Neuronal stem cell (in vitro differentiated cells): ENCODE measurements at places on chromosomes 6 and 20.

DNA sequence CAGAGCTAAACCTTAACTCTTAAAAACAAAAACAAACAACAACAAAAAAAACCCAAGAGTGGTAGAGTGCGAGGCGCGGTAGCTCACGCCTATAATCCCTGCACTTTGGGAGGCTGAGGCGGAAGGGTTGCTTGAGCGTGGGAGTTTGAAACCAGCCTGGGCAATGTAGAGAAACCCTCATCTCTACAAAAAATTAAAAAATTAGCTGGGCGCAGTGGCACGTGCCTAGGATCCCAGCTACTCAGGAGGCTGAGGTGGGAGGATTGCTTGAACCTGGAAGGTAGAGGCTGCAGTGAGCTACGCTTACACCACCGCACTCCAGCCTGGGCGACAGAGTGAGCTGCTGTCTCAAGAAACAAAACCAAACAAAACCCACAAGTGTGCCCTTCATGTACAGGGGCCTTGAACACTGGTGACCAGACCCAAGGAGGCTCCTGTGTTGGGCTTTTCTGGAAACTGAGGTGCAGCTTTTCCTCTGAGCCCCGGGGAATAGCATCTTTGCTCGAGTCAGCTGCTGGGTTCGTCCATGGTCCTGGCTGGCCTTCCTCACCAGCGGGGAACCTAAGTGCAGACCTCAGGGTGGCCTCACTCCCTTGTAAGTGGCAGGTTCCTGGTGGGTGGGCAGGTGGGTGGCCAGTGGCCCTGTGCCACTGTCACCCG, 39.9 kb downstream of the PYGB start:
- DNase-seq: no peak

GRCh38 chr6:152273638-152274037, 363.5 kb downstream of the SYNE1 start:
- DNase-seq: peak; percentile 5

- peak; percentile 23 for DNase-seq
Measured at GRCh38 chr6:37648465-37649330, 49.0 kb downstream of the MDGA1 start.

DNA sequence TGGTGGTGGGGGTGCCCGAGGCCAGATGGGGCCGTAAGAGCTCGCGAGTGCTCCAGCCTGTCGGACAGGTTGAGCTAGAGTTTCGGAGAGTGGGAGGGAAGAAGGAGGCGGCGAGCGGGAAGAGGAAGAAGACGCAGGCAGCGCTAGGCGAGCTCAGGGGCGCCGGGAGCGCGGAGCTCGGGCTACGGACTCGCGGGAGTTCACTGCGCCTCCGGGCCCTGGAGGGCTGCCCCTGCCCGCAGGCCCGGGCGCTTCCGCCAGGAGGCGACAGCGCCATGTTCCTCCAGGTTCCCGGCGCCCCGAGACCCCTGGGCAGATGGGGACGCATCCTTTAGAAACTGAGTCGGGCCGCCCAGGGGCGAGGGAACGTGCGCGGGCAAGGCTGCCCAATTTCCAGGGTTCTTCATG, 984 bp downstream of the TFAP2C start:
- DNase-seq: peak; percentile 76

- DNase-seq: peak; percentile 56
Measured at GRCh38 chr20:4091490-4092479, 76.4 kb upstream of the RNF24 start.

GRCh38 chr6:91697010-91697695, 1110.3 kb upstream of the MAP3K7 start:
- DNase-seq: no peak

DNA sequence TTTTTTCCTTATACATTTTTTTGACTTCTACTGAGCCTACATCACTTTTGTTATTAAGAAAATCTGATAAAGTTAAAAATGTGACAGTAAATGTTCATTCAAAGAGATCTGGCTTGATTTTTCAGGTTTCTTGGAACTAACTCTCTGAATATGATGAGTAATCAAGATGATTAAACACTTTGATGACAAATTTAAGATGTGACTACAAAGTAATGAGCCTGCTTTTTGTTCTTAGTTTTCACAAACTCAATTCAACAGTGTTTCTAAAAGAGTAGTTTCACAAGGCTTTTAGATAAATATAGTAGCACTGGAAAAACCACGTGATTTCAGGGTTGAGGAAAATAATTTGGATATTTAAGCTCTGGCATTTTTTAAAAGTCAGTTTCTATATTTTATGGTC, 37.9 kb upstream of the HDDC2 start:
- DNase-seq: no peak

GRCh38 chr6:38782616-38783015, 67.5 kb downstream of the DNAH8 start:
- no peak for DNase-seq

- DNase-seq: no peak
Measured at GRCh38 chr6:11329726-11330412, 97.4 kb upstream of the NEDD9 start.

DNA sequence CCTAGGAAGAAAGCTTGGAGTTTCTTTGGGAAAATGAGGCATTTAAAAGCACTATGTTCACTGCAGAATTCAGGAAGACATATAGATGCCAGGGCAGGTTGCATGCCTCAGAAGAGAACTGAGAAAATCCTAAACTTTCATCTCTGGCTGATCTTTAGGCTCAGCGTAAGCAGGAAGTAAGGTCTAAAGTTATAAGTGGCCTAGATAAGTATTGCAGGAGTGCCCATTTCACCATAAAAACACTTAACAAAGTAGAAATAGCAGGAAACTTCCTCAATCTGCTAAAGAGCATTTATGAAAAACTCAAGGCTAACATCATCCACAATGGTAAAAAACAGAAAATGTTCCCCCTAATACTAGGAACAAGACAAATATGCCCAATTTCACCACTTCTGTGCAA, 320.3 kb downstream of the BMP2 start:
- no peak for DNase-seq

GRCh38 chr20:9889270-9889981, 50.5 kb upstream of the PAK5 start:
- DNase-seq: no peak

DNA sequence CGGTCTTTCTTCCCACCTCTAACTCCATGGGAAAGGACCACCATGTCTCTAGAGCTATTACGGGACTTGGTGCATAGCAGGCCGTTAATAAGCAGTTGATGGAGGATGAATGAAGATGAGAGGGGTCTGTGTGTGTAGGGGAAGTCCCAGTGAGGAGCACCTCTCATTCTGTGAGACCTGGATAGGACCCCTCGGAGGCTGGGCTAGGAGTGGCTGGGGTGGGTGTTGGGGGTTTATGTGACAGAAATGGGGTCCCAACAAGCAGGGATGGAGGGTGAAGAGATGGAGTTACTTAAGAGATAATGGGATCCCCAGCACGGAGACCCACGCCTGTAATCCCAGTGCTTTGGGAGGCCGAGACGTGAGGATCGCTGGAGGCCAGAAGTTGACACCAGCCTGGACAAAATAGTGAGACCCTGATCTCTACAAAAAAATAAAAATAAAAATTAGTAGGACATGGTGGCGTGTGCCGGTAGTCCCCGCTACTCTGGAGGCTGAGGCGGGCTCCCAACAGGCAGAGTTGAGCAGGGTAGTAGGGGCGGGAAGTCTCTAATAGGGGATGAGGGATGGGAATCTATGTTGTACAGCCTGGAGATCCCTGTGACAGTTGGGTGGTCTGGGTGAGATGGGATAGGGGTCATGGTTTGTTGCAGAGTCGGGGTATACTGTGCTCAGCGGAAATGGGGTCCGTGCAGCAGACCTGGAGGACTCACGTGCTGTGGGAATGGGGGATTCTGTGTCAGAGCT, 677 bp upstream of the ZNF341 start:
- DNase-seq: no peak

DNA sequence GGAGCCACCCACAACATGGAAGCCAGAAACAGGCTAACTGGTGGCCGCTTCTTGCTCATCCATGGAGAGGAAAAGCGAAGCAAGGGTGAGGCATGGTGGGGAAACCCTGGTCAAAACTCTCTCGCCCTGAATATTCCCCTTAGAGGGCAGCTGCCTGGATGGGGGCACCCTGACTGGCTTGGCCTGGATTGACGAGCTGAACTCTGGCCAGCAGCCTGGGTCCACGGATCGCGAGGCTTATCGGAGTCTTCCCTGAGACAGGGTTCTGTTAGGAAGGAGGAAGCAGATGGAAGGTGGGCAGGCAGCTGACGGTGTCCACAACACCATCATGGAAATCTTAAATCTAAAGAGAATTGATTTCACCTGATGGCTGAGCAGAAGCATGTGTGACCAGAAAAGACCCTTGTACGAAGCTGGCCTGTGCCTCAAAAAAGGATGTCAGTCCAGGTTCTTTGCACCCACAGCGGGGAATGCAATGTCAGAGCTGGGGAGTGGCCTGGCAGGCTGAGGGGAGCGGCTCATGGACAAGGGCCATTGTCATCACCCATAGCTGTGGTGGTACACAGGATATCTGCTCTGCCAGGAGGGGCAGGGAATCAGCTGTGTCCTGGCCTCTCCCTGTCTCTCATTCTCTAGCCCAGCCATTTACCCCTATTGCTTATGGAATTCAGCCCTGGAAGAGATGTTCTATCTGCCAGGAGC, 109.4 kb upstream of the SNX9 start:
- DNase-seq: no peak

DNA sequence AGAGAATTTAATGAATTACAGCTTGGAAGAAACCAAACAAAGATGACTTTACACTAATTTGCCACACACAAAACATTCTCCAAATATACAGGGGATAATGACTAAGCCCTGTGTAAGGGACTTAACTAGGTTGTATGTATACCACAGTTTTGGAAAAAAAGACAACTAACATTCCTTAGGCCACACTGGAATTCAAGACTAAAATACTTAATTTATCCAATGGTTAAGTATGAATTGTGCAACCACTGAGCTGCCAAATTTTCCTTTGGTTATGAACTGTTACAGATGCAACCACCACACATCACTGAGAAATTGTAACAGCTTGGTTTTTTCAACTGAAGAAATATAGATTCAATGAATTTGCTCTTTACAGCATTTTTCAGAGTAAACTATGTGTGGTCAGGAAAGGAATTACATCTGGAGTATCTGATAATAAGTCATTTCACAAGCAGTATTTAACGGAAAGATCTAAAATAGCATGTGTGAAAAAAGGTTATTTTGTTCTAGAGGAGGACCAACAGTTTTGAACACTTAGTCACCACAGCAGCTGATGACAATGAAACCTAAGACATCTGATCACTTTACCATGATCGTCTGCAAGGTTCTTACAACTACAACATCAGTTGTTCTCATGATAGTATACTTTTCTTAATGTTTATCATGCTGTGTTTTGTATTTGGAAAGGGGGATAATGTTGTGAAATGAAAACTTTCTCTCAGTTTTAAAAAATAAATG, 318.8 kb downstream of the BCKDHB start:
- no peak for DNase-seq

GRCh38 chr6:31821301-31822035, 6.1 kb upstream of the HSPA1B start:
- peak; percentile 45 for DNase-seq

DNA sequence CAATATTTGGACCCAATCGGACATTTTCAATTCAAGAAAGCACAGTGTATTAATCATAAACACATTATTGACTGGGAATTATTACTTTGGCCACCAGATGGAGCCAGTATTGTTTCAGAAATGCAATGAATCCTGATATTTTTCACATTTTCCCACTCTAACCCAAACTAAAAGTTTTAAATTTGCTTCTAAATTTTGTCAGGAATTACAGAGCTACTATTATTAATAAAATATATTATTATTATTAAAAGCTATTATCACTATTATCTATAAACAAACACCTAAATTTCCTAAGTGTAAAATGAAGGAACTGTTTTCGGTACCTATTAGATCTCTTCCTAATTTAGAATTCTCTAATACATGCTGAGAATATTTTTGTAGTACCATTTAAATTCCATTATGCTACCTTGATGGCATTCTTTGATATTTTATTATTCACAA, 245.3 kb downstream of the OGFRL1 start:
- no peak for DNase-seq

GRCh38 chr20:13094976-13095375, 86.2 kb downstream of the SPTLC3 start:
- DNase-seq: no peak

GRCh38 chr20:1567392-1568162, 10.1 kb upstream of the SIRPD start:
- no peak for DNase-seq

DNA sequence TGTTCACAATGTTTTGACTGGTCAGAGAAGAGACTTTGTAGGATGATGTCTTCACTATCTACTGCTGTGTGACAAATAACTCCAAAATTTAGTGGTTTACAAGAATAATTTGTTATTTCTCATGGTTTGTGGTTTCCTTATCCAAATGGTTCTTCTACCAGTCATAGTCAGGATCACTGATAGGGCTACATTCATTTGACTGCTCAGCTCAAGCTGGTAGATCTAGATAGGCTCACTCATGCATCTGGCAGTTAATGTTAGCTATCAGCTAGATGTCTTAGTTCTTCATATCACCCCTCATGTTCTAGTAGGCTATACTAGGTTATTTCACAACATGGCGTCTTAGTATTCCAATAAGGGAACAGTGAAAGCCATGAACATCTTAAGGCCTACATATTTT, 131.0 kb downstream of the ID4 start:
- no peak for DNase-seq

DNA sequence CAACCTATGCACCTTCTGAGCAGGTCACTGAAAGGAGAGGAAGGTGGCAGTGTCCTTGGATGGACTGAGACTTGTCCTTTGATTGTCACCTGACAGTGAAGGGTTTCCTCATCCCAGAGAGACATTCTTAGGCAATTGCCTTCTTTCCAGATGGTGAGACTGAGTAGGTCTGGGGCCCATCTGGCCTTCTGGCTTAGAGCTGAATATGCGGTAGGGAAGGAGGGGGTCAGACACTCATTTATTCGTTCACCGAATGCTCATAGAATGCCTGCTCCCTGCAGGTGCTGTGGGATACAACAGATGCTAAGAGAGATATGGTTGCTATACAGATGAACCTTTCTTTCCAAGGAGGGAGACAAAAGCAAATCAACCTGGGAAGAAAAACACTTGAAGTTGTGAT, 76.8 kb downstream of the BMP6 start:
- DNase-seq: no peak

- DNase-seq: no peak
Measured at GRCh38 chr6:150620763-150621162, 21.1 kb downstream of the PLEKHG1 start.

- DNase-seq: no peak
Measured at GRCh38 chr6:155660251-155660977, 204.8 kb upstream of the NOX3 start.

GRCh38 chr20:43658069-43658722, 8.7 kb upstream of the MYBL2 start:
- DNase-seq: no peak

DNA sequence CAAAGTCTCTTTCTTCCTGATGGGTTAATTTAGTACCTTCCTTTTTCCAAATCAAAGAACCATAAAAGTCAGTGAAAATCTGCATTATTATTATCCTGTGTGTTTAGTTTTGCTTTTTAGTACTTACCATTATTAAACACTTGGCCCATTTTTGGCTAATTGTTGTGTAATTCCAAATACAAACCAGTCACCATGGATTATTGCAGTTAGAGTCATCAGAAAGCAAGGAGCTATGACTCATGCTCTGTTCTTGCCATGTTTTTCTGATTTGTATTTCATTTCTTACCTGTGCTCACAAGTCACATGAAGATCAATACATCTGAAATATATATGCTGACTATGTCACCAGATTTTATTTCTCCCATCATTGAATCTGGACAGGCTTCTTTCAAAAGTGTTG, 31.3 kb downstream of the SLC22A3 start:
- DNase-seq: no peak

- DNase-seq: no peak
Measured at GRCh38 chr6:148530394-148530953, 187.8 kb downstream of the SASH1 start.

- no peak for DNase-seq
Measured at GRCh38 chr6:1479095-1479494, 89.7 kb downstream of the FOXF2 start.

- DNase-seq: no peak
Measured at GRCh38 chr6:131945971-131946370, 5.2 kb downstream of the CCN2 start.
